ENCODE measurements at places on chromosomes 2 and 18.

DNA sequence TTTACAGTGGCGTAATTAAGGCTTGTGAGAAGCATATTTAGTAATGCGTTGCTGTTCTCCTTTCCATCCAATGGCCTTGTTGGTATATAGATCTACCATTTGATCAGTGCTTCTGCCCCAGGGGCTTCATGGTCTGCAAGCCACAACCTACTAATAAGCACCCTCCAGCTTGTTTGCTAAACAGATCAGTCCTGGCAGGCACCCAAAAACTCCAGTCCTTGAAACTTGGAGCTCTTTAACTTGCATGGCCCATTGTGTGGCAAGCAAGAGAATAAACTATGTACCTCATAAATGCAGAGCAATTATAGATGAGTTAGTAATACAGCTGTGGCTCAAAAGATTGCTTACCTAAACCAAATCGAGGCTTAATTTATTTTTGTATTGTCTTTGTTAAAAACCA lies 158.5 kb downstream of the FTCDNL1 start:
- no peak for DNase-seq

- DNase-seq: no peak
Observed at GRCh38 chr2:165699946-165700345, 94.1 kb downstream of the GALNT3 start.

GRCh38 chr2:136156411-136156810 lies 38.5 kb upstream of the CXCR4 start:
- no peak for DNase-seq

DNA sequence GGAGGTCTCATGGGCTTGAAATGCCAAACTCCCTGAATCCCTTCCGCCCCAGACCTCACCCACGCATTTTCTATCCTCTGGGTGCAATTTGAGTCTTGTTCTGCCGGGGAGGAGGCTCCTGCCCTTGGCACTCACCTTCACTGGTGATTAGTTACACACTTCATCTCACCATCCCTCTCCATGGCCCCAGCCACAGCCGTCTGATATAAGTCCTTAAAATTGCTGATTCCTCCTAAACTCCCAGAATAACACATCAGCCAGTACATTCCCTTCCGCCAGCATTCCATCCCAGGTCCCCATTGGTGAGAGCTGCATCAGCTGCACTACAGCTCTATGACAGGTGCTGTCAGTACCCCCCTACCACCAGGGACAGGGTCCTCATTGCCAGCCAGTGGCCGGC lies 3.9 kb downstream of the TIMM21 start:
- DNase-seq: no peak

- DNase-seq: no peak
Observed at GRCh38 chr2:148675708-148676107, 31.2 kb downstream of the EPC2 start.

DNA sequence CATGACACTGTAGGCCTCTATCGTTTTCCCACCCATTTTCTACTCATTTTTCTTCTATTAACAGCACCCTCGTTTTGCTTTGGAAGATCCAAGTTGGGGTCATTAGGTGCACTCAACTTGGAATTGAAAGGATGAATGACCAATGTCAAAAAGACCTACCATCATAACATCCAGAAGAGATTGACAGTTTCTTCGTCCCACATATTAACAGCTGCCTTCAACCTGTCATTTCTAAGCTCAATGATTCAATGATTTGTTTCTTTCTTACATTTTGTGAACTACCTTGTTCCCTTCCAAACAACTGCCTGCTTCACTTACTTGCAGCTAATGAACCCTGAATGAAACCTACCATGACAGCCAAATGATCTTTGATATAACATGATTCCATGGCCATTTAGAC lies 224.0 kb upstream of the KCNH7 start:
- no peak for DNase-seq

DNA sequence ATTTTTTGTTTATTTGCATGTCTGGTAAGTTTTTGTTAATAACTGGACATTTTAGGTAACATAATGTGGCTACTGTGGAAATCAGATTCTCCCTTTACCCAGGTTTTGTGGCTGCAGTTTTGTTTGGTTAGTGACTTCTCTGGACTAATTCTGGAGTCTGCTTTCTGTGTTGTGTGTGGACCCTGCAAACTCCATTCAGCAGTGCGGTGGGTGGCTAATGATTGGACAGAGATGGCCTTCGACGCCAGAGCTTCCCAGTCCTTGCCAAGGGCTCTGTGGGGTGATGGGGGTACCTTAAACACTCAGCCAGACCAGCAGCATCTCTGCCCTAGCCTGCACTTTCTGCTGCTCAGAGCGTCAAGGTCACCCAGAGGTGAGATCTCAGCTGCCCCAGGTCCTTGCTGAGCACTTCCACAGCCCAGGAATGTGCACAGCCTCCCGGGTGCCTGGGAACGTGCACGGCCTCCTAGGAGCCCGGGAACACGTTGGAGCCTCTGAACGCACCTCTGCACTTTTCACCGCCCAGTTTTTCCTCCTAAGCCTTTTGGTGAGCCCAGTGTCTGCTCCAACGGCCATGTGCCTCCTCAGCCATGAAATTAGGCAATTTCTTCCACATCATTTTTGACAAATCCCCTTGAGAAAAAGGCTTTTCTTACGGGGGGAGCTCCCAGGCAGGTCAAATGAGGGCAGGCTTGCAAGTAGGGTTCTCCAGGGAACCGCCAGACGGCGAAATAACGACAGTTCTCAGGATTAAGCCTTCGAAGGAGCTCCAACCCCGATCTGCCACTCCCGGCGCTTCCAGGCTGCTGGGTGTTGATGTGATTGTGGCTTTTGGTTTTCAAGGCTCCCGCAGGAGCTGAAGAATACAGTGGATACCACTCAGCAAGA lies 35.2 kb upstream of the KLF11 start:
- DNase-seq: no peak

- DNase-seq: no peak
Observed at GRCh38 chr18:38747153-38747552, 1181.6 kb upstream of the CELF4 start.

DNA sequence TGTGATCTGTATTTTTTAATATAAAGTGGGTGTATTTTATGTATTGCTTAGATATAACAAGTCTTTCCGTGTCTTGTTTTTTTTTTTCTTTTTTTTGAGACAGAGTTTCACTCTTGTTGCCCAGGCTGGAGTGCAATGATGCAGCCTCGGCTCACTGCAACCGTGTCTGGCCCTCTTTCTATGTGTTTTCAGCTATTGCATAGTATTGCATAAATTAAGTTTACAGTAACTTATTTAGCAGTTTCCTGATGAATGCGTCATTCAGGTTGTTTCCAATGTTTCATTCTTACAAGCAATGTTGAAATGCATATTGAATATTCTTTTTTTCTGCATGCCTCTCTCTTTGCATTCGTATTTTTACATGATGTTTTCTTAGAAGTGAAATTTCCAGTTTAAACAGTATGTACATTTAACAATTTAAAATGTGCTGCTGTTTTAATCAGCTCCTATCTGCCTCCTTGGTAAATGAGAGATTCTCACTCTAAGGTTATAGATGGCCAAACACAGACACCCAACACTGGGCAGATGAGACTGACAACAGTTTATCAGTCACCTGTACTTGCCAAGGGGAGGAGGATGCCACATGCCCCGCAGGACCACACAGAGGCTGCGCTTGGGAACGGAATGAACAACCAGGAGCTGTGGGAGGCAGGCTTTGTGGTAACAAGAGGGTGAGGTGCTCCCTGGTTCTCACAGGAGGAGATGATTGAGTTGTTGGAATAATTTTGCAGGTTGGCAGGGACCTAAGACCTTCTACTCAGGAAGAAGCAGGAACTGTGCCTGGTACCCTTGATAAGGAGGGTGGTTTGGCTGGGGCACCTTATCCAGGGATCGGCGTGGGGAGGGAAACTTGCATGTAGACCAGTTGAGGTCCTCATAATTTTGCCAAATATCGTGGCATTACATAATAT lies 7.5 kb downstream of the SLC9A4 start:
- no peak for DNase-seq

DNA sequence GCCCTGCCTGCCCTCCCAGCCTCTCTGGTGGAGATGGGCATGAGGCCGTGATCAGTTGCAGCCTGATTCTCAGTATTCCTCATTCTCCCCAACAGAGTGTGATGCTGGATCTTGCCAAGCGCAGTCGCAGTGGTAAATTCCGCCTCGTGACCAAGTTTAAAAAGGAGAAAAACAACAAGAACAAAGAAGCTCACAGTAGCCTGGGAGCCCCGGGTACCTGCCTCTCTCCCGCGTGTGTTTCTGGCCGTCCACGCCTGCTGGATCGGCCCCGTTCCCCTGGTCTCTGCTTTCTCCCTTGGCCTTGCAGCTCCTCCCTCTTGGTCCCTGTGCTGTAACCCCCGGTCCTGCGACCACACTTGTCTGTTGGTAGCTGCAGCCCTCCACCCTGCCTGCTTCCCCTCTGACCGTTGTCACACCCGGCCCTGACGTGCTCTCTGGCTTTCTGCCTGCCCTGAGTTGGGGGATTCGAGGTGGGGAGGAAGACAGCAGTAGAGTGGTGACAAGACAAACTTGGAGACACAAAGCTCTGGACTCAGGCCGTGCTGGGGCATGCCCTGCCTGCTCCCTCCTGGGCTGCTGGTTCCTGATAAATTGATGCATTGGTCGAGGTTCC lies 99.5 kb downstream of the USP40 start:
- DNase-seq: no peak

DNA sequence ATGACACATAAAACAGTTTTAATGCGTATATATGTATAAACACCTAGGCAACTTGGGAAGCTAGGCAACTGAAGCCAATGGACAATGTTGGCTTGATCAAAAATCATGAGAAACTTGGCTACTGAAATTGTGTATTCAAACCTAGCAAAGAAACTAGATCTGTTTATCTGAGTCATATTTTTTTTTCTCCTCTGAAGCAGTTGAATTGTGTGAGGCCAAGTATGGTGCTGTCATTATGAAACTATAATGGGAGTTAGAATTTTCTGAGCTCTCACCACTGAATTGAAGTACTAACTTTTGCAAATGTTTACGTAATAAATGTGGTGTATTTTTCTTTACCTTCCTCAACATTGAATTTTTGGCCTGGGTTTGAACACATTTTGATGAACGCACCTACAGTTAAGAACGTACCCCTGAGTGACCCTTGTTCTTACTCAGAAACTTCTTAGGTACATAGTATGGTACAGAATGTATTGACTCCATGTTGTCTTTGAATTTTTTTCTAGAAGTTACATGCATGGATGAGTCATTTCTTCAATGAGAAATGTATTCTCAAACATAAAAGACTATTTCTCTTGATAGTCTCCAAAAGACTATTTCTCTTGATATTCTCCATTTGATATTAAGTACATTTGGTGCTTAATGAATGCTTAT lies 23.8 kb downstream of the CD28 start:
- no peak for DNase-seq

DNA sequence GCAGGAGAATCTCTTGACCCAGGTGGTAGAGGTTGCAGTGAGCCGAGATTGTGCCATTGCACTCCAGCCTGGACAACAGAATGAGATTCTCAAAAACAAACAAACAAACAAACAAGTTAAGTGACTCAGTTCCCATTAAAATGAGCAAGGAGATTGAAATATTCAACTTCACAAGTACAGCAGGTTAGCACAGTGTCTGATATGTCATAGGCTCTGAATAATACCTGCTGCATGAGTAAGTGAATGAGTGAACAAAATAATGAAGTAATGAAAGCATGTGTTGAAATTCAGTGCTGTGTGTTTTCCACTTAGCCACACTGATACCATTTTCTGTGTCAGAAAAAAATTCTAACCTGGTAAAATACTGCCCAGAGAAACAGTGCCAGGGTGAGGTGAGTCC lies 41.9 kb upstream of the SETBP1 start:
- DNase-seq: no peak

DNA sequence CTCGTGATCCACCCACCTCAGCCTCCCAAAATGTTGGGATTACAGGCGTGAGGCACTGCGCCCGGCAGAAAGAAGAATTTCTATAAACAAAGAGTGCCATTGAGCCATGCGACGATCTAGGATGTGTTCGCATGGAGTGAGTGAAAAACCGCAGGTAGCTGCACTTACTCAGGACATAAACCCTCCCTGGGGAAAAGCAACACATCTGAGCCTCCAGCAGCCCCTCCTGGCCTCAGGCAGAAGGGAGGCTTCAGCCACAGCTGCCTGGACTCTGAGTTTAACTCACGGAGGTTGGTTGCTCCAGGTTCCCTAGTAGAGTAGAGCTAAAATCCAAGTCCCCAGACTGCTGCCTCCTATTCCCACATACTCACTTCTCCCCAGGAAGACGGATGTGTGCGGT lies 11.3 kb upstream of the STK25 start:
- DNase-seq: no peak

GRCh38 chr2:96436961-96437360 lies 68.2 kb downstream of the NEURL3 start:
- no peak for DNase-seq
